Caco-2 (cell line): ENCODE measurements at places on chromosomes 1 and 21. TPM values are rescaled to one million over a fixed set of nuclear protein-coding genes. Genes with fewer than 3 reads are reported as not detected.

DNA sequence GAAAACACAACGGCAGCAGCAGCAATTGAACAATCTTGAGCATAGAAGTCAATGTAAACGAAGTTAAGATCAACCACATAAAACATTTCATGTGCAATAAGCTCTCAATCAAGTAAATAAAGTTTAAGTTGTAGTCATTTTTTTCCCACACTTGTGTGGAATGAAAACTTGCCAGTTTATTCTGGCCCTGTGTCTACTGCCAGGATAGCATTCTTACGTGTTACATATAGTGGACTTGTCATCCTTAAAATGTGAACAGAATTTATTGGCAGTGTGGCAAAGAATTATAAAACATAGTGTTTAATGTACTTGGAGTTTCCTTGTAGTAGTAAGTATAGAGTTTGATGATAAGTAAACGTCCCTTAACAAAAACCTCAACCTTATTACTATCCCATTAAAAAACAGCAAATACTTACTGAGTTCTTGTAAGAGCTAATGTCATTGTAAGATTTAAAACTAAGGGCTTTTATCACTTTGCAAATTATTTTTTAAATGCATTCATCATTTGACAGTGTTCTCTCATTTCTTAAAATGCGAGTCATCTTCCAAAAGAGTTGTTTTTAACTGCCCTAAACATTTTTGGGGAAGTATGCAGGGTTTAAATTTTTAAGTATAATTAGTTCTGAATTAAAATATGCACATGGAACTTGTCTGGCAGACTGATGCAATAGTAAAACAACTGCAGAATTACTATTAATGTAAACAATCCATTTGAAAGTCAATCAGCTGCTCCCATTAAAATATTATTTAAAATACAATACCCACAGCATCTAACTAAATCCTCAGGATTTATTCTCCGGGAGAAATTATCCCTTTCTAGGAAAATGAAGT lies 7.9 kb downstream of the COX20 start:
- no peak overlapping the region for H3K27ac ChIP-seq
- DNase-seq = no peak
- peaks cover 29% of the 10 kb centered on the region for H3K4me1 ChIP-seq
- H3K27me3 ChIP-seq = no peaks in the 10 kb centered on the region

DNA sequence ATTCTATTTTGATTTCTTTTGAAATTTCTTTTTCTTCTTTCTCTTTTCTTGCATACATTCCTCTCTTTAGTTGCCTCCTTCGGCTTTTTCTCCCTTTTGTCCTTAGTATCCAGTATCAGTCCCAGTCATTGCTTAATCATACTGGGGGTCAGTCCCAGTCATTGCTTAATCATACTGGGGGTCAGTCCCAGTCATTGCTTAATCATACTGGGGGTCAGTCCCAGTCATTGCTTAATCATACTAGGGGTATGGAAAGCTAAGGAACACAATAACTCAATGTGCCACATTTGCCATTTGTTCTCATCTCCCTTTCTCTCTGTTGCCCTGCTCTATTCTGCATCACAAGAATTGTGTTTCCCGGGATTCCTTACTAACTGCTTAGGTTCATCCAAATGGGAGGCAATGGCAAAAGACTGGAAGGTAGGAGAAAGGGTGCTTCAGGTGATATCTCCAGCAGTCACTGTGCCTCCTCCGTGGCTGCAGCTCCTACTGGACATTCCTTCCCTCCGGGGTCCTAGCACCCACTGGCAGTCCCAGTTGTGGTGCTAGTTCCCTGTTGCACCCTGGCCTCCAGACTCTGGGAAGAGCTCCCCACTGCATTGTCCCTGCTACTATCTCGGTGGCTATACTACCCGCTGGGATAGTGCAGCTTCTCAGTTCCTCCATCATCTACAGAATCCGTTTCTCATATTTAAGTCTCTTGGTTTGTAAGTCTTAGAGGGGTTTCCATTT lies 32.6 kb upstream of the LAMC1 start:
- DNase-seq = no peak
- no peaks in the 10 kb centered on the region for H3K4me1 ChIP-seq
- no peak overlapping the region for H3K27ac ChIP-seq
- H3K36me3 ChIP-seq = no peaks in the 10 kb centered on the region

DNA sequence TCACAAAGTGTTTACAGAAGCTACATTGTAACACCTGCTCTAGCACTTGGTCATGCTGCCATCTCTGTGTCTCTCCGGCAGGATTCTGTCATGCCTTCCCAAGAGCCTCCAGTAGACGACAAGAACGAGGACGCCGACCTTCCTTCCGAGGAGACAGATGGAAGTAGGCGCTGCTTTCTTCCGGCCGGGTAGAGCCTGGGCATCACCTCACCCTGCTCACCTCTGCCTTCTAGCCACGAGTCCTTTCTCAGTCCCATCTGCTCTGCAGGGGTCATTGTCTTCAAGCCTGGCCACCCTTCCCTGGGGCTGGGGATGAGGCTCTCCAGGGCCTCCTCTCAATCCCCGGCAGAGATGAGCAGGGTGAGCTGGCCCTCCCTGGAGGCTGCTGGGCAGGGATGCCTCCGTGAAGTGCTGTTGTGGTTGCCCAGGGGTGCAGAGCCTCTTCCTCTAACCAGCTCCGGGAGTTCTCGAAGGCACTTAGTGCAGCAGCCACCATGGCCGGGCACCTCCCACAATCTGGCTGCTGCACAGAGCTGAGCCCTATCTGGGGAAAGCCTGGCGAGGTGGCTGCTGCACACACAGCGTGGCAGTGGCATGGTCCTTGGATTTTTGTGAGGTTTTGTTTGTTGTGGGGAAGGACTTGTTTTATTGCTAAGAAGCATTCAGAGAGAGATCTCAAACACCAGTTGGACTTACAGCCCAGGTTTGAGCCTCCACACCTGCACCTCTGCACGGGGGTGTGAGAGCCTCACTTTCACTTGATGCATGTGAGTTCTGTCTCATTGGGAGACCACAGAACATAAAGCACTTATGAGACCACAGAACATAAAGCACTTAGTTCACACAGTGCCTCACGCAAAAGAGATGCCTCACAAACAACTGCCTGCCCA lies 48.4 kb downstream of the FAAP20 start:
- DNase-seq = no peak
- no peaks in the 10 kb centered on the region; the same call in none of the 2 replicates for H3K36me3 ChIP-seq
- H3K4me1 ChIP-seq = no peaks in the 10 kb centered on the region
- H3K4me3 ChIP-seq = no peak overlapping the region

DNA sequence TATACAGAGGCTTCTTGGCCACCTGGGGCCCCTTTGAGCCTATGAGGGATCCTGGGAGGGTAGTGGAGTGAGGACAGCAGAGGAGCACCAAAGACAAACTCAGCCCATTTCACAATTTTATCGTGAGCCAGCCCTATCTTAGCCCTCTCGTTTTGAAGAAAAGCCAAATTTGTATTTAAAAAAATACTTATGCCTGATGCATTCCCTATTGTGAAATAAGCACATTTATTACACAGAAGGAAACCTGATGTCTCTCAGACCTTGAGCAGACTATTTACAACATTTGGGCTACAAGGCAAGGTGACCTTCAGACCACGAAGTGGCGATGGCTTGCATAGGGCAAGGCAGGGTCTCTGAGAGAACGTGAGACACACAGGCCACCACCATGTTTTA lies 41.3 kb upstream of the H6PD start:
- H3K36me3 ChIP-seq = no peaks in the 10 kb centered on the region
- H3K4me3 ChIP-seq = no peak overlapping the region
- no peak overlapping the region for H3K27ac ChIP-seq

GRCh38 chr1:160827418-160827817 lies 31.4 kb downstream of the LY9 start:
- H3K4me1 ChIP-seq = 0 out of 2 replicates have a peak, but pooled peaks cover 3% of the 10 kb centered on the region
- H3K4me3 ChIP-seq = no peak overlapping the region

GRCh38 chr1:91731815-91732214 lies 154.1 kb downstream of the TGFBR3 start:
- peaks cover 30% of the 10 kb centered on the region for H3K4me1 ChIP-seq
- no peaks in the 10 kb centered on the region for H3K27me3 ChIP-seq
- H3K36me3 ChIP-seq = no peaks in the 10 kb centered on the region
- no peak overlapping the region for H3K27ac ChIP-seq
- no peak for DNase-seq

- DNase-seq = no peak
- H3K27ac ChIP-seq = no peak overlapping the region
- no peaks in the 10 kb centered on the region for H3K27me3 ChIP-seq
These were observed 67.5 kb upstream of the ACOT11 start for GRCh38 chr1:54480525-54480848.

- H3K36me3 ChIP-seq = no peaks in the 10 kb centered on the region
- no peaks in the 10 kb centered on the region for H3K27me3 ChIP-seq
- H3K4me3 ChIP-seq = no peak overlapping the region
- H3K4me1 ChIP-seq = no peaks in the 10 kb centered on the region
These were observed 49.4 kb upstream of the DESI2 start for GRCh38 chr1:244603498-244603897.

- DNase-seq = no peak
- no peaks in the 10 kb centered on the region for H3K36me3 ChIP-seq
- H3K27me3 ChIP-seq = no peaks in the 10 kb centered on the region
- no peak overlapping the region for H3K4me3 ChIP-seq
- no peak overlapping the region for H3K27ac ChIP-seq
These were observed 17.9 kb upstream of the DYRK1A start for GRCh38 chr21:37348664-37349063.

DNA sequence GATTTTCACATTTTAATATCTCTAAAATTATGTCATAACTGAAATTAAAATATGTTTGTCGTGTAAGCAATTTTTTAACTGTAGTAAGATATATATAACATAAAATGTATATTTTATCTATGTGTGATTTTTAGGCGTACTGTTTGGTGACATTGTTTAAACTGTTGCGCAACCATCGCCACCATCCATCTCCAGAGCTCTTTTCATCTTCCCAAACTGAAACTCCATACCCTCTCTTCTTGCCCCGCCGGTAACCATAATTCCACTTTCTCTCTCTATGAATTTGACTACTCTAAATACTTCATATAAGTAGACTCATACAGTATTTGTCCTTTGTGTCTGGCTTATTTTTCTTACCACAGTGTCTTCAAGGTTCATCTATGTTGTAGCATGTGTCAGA lies 66.4 kb downstream of the DDX20 start:
- H3K4me3 ChIP-seq = no peak overlapping the region
- H3K27ac ChIP-seq = no peak overlapping the region
- no peaks in the 10 kb centered on the region for H3K36me3 ChIP-seq
- H3K4me1 ChIP-seq = no peaks in the 10 kb centered on the region

DNA sequence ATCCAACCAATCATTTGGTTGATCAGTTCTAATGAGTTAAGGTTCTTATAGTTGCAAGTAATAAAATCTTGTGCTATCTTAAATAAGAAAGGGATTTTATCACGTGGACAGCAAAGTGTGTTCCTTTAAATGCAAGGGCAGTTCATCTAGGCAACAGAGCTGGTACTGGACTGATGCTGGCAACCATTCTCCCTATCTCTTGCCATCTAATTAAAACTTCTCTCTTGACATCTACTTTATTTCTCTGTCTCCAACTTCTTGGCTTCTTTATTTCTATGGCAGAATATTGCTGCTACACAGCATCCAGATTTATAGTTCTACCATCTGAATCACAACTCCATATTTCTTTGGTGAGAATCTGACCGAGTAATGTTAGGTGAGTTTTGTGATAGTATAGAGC lies 115.2 kb upstream of the CACYBP start:
- H3K27ac ChIP-seq = no peak overlapping the region
- DNase-seq = no peak
- no peaks in the 10 kb centered on the region for H3K27me3 ChIP-seq

The CD1E gene
- not detected in 2 replicates for total RNA-seq

The EFCAB7 gene
- total RNA-seq = 2.1 and 3.2 TPM in 2 replicates

The MYOC gene
- total RNA-seq = not detected in 2 replicates

The NOS1AP gene
- 5.5 and 6.1 TPM in 2 replicates for total RNA-seq

The NTMT2 gene
- total RNA-seq = not detected in 2 replicates

The SPRR3 gene
- 0.70 and 1.0 TPM in 2 replicates for total RNA-seq

The CHIA gene
- not detected in 2 replicates for total RNA-seq
